ENCODE measurements at places on chromosomes 4 and X.

DNA sequence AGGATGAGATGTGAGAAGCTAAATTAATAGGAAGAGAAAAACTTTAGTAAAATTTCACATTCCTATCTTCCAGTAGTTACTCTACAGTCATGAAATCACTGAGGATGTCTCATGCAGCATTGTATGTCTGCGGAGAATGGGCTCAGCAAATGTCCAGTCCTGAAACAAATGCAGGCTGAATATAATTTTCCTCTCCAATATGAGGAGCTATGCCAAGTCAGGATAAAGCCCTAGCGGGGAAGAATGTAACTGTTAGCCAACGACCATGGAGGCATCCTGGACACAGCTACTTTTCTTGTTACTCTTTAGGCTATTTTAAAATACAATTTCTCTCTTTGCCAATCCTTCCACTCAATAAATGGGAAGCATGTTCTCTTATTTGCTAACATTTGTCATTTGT lies 127.7 kb downstream of the PRKX start:
- no peak for DNase-seq

GRCh38 chr4:160299177-160299576 lies 1196.3 kb downstream of the RAPGEF2 start:
- no peak for DNase-seq

DNA sequence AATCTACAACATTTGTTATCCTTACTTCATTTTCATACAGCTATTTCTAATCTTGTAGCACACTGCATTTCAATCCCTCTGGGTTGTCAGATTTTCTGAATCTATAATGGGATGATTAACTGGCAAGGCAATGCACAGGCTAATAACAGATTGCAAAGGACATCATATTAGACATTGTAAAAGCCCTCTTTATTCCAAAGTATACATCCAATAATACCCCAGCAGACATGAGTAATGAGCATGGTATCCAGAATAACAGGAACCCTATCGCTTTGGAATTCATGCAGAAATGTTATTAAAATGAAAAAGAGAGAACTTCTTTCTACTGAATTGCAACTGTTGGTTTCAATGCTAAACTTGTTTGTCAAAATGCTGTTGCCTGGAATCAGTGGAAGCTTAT lies 122.9 kb downstream of the C4orf33 start:
- DNase-seq, result no peak

DNA sequence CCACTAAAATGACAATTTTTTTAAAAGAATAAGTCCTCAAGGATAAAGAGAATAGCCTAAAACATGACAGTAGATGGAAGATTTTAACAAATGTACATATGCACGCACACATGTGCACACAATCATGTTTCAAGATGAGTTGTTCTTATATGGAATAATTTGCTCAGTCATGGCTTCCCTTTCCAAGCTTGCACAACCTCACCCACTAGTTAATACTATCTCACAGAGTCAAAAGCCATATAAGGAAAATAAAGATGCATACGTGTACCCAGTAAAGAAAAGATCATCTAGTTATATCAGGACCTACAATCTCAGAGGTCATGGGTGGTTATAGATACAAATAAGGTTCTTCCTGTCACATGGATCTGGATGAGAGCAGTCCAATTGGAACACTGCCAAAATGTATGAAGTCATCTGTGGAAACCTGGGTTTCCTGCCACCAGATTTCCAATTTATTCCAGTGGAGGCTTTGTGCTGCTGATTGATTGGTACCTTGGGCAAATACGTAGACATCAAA lies 56.1 kb downstream of the FAM13A start:
- no peak for DNase-seq

DNA sequence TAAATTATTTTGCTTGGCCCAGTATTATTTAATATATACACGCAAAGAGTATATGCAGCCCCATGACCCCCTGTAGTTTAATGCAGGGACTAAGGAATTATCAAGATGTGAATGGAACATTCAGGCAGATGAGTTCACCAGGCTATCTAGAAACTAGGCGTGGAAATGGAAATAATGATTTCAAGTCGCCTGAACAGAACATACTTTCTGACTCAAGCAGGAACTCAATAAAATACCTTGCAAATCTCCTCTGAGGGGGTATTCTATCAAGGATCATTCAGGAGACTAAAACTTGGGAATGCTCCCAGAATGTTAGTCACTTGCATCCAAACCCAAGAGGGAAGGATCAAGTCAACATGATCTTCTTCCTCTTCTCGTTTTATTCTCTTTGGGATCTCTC lies 59.6 kb upstream of the RASSF6 start:
- no peak for DNase-seq

DNA sequence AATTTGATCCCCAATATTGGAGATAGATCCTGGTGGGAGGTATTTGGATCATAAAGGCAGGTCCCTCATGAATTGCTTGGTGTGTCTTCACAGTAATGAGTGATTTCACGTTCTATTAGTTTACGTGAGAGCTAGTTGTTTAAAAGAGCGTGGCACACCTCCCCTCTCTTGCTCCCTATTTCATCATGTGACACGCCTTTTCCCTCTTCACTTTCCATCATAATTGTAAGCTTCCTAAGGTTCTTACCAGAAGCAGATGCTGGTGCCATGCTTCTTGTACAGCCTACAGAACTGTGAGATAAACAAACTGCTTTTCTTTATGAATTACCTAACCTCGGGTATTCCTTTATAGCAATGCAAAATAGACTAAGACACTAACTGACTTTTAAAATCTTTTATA lies 34.0 kb upstream of the FMR1 start:
- no peak for DNase-seq

- DNase-seq, result no peak
These were observed 141.1 kb upstream of the HHIP start for GRCh38 chr4:144504883-144505282.

DNA sequence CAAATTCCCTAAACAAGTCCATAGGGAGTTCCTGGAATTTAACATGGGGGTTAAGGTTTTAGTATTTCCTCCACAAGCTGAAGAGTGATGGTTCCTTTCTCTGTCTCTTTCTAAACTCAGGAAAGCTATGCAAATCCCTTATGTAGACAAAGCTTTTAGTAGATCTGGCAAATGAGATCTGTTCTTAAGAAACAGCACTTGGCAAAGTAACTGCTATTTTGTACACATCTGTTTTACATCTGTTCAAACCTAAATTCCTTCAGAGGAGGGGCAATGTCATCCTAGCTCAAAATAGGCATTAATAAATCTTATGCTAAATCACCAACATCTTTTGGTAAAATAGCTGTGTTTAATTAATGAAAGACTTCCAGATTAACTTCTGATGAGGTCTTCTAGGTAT lies 137.8 kb upstream of the TBC1D9 start:
- no peak for DNase-seq

DNA sequence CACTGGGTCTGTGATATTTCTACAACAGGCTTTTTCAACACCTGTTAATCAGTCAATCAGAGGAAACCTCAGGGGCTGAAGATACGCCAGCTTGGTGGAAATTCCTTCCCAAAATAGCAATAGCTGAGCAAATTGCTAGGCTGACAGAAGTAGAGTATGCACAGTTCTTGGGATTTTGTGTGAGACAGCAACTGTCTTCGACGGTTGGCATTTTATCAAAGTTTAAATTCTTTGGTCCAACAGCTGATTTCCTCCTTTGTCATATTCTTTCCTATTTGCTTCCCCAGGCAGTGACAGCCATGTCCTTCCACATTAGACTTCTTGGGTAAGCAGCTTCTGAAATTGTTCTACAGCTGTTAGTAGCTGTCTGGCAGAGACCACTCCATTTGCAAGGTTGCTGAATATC lies 8.0 kb upstream of the PALLD start:
- no peak for DNase-seq

- DNase-seq, result peak; percentile 34
These were observed 46.4 kb downstream of the PAGE2 start for GRCh38 chrX:55135171-55135570.

GRCh38 chr4:133759428-133759827 lies 442.2 kb downstream of the PABPC4L start:
- no peak for DNase-seq

DNA sequence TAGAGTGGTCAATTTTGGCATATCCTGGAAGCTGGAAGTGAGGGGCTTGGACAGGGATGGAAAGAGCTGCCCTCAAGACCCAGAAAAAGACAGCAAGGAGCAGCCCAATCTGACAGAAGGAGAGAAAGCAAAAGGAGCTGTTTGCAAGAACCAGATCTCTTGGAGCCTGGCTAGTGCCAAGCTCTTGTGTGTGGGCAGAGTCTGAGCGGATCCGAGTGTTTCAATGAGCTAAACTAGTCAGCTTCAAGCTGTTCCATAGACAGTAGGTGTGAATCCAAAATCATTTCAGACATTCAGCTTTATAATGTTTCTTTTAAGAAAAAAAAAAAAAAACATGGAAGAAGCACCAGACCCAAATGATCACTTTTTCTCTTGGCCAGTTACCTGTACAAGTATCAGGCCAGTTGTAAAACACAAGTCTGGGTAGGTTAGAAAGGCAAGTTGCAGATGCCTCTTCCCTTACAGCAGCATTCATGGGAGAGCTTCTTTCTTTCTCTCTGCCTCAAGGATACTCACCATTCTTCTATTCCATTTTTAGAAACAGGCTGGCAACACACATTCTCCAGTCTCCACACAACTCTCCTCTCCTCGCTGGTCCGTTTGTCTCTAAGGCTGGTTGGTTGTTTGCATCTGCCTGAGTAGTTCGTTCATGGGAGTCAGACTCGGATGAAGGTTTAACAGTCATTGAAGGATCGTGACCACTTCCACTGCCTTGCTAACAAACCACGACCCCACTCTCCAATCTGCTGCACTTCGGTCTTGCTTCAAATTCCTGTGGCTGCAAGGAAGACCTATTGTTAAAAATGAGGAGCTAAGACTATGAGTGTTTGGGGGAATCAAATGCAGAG lies 105.2 kb upstream of the GATB start:
- DNase-seq, result no peak

GRCh38 chrX:71493111-71493613 lies 39.7 kb upstream of the OGT start:
- no peak for DNase-seq

GRCh38 chr4:1019729-1020470 lies 8.5 kb downstream of the FGFRL1 start:
- no peak for DNase-seq

- no peak for DNase-seq
These were observed 408.9 kb downstream of the GLUD2 start for GRCh38 chrX:121456315-121456714.

DNA sequence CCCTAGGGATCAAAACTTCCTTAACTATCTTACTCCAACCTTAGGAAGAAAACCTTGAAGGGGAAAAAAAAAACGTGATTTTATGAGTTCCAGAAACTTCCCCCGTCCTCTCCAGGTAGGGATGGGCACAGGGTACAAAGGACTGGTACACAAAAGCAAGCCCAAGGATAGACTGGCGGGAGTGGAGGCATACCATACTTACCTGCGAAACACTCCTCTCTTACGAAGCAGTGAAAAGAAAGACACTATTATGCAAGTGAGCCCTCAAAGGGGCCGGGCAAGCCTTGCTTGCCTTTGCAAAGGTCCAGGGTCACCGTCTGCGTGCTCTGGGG lies 651 bp downstream of the TSPAN6 start:
- DNase-seq, result no peak

GRCh38 chr4:40046311-40046980 lies 10.2 kb upstream of the N4BP2 start:
- DNase-seq, result no peak

- no peak for DNase-seq
These were observed 811 bp downstream of the FLNA start for GRCh38 chrX:154373340-154374306.

- DNase-seq, result no peak
These were observed 74.6 kb upstream of the STOX2 start for GRCh38 chr4:183830438-183830985.

GRCh38 chr4:78703079-78703478 lies 73.1 kb upstream of the BMP2K start:
- no peak for DNase-seq

- DNase-seq, result no peak
These were observed 389.2 kb downstream of the IQCM start for GRCh38 chr4:149426461-149426860.
